ENCODE measurements at places on chromosomes 2 and 18.

- H3K4me3 ChIP-seq = no peak overlapping the region
- H3K4me1 ChIP-seq = no peaks in the 10 kb centered on the region
- H3K27me3 ChIP-seq = no peaks in the 10 kb centered on the region
- H3K36me3 ChIP-seq = no peaks in the 10 kb centered on the region
- DNase-seq = no peak
These were observed 763.2 kb upstream of the CHAC2 start for GRCh38 chr2:53004413-53004812.

DNA sequence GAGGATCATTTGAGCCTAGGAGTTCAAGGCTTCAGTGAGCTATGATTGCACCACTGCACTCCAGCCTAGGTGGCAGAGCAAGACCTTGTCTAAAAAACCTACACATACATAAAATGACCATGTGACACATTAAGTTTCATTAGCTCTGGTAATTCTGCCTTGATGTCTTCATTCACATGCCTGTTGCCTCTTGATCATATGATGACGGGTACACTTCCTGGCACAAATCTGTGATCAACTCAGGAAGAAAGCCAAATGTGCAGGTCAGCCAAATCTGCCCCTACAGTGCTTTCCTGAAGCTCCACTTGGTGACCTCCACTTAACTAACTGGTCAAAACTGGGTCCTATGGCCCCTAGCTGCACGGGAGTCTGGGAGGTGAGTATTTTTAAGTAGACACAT, 54.4 kb upstream of the B3GNT7 start:
- no peaks in the 10 kb centered on the region for H3K4me1 ChIP-seq
- no peak overlapping the region for H3K4me3 ChIP-seq
- H3K36me3 ChIP-seq = no peaks in the 10 kb centered on the region
- no peak overlapping the region for H3K27ac ChIP-seq

GRCh38 chr2:174805803-174806202, 41.5 kb upstream of the CHRNA1 start:
- no peak overlapping the region for H3K4me3 ChIP-seq
- no peaks in the 10 kb centered on the region for H3K36me3 ChIP-seq
- no peaks in the 10 kb centered on the region for H3K27me3 ChIP-seq
- DNase-seq = no peak

DNA sequence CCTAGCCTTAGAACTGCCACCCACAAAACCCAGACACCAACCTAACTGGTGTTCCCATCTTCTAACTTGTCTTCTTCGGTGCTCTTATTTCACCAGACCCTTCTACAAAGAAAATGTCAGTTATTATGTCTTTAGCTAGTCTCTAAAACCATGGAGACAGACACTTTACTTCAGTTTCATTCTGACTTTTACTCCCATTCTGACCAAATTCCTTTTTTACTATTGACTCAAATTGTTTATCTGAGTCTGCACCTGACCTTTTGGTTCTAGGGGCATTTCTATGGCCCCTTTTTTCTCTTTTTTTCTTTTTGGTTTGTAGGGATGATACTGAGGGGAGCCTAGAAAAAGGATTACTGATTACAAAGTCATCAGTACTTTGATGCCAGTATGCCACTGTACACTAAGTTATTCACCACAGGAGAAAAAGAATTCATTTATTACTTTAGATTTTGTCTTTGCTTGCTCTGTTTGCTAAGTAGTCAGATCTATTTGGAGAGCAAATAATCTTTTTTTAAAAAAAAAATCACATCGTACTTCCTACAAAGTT, 6.8 kb upstream of the SLC1A4 start:
- no peak overlapping the region for H3K27ac ChIP-seq
- DNase-seq = no peak
- no peaks in the 10 kb centered on the region for H3K36me3 ChIP-seq
- no peak overlapping the region for H3K4me3 ChIP-seq
- no peaks in the 10 kb centered on the region for H3K4me1 ChIP-seq
- no peaks in the 10 kb centered on the region for H3K27me3 ChIP-seq

GRCh38 chr18:10661317-10661716, 135.5 kb downstream of the NAPG start:
- no peak overlapping the region for H3K27ac ChIP-seq
- no peak for DNase-seq
- no peaks in the 10 kb centered on the region for H3K27me3 ChIP-seq

GRCh38 chr2:222936705-222937104, 75.9 kb downstream of the ACSL3 start:
- no peaks in the 10 kb centered on the region for H3K27me3 ChIP-seq
- H3K27ac ChIP-seq = no peak overlapping the region
- no peak overlapping the region for H3K4me3 ChIP-seq
- H3K4me1 ChIP-seq = no peaks in the 10 kb centered on the region
- peaks cover 8% of the 10 kb centered on the region for H3K36me3 ChIP-seq
- no peak for DNase-seq

DNA sequence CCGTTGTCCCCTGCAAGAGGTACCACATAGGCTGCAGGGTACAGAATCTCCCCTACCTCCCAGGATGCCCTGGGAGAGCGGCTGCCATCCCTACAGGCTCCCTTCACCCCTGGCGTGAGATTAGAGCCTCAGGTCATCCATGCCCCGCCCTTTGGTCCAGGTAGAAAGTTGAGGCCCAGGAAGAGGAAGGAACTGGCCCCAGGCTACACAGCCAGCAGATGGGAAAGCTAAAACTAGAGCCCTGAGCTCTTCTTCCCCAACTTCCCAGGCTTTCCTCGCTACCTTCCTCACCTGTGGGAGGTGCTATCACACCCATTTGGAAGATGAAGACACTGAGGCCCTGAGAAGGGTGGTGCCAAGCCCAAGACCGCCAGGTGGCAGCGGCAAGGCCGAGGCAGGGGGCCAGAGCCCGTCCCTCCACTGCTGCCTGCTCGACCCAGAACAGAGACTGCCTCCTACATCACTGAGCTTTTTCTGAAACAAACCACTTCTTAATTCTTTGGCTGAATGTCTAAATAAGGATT, 25.8 kb downstream of the CIB4 start:
- H3K27ac ChIP-seq = no peak overlapping the region
- H3K27me3 ChIP-seq = peaks cover 6% of the 10 kb centered on the region
- H3K36me3 ChIP-seq = no peaks in the 10 kb centered on the region
- no peak overlapping the region for H3K4me3 ChIP-seq
- H3K4me1 ChIP-seq = no peaks in the 10 kb centered on the region
